NCI-H2171 treated with DMSO at 0.1 percent for 48 hours (cell line): ENCODE measurements at places on chromosomes 5 and 9.

- no peak for DNase-seq
Measured at GRCh38 chr5:141465351-141465750, 10.4 kb upstream of the PCDHGC3 start.

DNA sequence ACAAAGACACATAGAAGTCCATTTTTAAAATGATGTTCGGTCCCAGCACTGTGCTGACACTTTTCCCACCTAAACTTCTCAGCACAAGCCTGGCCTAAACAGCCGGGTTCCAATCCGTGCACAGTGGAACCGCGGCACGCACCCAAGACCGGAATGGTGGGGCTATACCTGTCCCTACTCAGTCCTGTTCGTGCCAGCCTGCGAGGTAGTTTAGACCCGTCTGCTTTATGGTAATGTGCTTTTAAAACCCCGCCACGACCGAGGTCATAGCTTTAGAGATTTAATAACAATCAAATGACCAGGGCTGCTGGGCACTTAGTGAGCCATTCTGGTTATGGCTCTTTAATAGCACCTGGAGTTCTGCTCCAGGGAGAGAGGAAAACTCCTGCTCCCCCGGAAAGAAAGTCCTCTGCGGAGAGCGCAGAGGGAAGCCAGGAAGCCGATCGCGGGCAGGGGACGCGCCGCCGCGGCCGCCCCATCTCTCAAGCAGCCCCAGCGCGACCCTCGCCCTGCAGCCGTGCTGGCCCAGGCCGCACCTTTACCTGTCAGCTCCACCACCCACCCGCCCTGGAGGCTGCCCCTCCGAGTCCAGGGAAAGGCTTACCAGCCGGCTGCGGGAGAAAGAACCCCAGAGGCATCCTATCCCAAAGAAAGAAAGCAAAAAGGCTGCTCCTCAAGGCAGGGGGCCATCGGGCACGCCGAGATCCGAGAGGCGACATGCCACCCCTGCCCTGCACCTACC lies 511 bp downstream of the ARL15 start:
- DNase-seq, result peak; percentile 73

DNA sequence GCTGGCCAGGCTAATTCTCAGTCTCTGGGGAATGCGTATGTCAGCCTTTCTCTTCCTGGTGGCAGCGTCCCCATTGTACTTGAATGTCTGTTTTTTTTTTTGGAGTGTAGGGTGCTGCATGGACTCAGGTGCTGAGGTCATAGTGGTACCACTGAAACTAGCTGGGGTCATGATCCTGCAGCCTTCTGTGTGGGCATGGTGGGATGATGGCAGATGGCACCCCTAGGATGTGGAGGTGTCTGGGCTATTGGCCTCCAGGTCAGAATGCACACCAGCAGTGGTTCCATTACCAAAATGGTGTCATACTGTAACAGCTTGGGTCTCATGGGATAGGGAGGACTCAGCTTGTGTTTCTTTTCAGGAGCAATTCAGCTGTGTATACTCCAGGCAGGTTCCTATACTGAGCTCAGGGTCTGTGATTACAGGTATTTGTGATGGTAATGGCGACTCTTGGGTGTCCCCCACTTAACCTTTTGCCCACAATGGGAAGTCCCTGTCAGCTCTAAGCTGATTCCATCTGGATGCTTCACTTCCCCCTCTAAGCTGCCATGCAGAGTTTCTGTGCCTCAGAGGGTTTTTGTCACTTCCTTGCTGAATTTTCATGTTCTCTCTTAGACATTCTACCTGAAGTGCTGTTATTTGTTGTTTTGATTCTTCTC lies 17.9 kb downstream of the HSD17B4 start:
- DNase-seq, result no peak

GRCh38 chr5:93209476-93209875 lies 371.5 kb downstream of the NR2F1-AS1 start:
- peak; percentile 79 for DNase-seq

DNA sequence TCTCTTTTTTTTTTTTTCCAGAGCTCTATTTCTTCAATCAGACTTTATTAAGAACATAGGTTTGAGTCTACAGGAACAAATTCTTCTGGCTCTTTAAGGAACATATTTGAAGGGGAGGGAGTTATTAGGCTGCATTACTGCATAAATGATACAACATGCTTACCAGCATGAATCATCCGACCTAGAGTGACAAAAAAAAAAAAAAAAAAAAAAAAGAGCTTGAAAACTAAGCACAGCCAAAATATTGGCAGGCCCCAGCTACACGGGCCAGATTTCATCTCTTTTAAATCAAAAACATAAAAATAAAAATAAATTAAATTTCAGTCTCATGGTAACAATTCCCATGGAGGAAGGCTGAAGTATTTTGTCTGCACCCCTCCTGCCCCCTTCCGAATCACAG lies 26.3 kb downstream of the MSX2 start:
- DNase-seq, result no peak

DNA sequence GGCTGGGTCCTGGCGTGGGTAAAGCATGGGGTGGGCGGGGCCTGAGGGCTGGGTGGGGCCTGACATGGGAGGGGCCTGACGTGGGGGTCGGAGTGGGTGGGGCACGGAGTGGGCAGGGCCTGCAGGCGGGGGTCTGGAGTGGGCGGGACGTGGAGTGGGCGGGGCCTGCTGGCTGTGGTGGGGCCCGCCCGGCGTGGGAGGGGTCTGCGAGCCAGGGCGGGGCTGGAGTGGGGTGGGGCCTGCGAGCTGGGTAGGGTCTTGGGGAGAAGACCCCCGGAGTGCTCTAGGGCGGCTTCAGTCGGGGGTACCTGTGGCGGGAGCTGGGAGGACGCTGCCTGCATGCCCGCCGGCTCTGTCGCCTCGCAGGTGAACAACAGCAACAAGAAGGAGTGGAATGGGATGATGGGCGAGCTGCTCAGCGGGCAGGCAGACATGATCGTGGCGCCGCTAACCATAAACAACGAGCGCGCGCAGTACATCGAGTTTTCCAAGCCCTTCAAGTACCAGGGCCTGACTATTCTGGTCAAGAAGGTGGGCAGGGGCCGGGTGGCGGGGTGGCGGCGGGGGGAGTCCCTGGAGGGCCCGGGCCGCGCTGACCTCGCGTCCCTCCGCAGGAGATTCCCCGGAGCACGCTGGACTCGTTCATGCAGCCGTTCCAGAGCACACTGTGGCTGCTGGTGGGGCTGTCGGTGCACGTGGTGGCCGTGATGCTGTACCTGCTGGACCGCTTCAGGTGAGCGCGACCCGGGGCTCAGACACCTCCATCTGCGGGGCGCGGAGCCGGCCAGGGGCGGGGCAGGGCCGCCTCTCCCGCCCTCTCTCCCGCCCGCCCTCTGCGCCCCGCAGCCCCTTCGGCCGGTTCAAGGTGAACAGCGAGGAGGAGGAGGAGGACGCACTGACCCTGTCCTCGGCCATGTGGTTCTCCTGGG lies 8.0 kb downstream of the LRRC26 start:
- DNase-seq, result peak; percentile 52

DNA sequence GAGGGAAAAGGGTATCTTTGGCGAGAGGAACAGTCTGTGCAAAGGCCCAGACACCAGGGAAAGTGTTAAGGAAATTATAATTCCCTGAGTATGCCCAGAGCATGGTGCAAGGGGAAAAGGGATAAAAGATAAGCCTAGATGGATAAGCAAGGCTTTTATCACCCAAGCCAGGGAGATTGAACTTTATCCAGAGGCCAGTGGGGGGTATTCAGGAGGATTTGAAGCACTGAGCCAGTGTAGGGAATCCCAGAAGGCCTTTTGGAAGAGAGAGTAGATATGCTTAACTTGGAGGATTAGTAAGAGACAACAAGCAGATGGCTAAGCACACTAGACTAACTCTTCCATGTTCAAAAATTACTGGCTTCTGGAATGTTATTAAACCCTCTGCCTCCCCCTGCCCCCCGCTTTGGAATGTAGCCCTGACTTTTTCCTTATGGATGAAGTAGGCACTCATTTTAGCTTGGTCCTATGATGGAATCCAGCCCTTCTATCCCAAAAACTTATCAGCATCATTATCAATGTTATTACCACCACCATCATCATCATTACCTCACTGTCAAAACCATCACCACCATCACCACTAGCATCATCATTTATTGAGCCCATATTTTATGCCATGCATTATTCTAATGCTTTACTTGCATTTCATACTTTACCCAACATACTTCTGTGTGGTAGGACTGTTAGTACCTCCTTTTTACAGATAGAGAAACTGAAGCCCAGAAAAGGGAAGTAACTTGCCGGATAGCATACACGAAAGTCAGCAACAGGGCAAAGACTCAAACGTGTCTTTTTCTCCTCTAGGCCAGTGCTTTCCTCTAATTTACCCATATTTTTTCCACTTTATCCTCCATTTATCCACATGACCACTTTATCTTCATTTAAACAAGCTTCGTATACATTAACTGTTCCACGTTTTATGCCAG lies 237.0 kb downstream of the PAPPA start:
- no peak for DNase-seq

- DNase-seq, result peak; percentile 45
Measured at GRCh38 chr5:15995341-15996052, 184.1 kb downstream of the MARCHF11 start.
